ENCODE measurements at places on chromosomes 11 and 22.

GRCh38 chr11:126518071-126518971 lies 162.8 kb downstream of the ST3GAL4 start:
- DNase-seq = no peak

DNA sequence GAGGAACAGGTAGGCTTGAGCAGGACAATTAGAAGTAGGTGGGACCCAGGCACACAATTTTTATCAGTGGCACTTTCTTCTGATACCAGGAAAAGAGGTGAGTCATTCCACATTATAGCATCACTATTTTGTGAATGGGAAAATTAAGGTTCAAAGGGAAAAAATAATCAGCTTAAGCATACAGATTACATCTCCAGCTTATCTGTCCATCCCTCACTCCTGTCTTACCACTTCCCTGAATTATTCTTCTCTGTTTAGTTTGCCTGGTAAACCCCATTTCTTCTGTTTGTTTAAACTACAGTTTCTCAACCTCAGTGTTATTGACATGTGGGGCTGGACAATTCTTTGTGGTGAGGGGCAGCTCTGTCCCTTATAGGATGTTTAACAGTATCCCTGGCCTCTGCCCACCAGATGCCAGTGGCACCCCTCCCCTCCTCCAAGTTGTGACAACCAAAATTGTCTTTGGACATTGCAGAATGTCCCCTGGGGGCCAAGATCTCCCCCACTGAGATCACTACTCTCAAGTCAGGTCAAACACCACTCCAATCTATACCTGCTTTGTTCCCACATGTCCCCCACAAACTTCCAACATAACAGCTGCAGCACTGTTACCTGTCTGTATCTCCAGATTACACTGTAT lies 8.5 kb upstream of the XBP1 start:
- no peak for DNase-seq

DNA sequence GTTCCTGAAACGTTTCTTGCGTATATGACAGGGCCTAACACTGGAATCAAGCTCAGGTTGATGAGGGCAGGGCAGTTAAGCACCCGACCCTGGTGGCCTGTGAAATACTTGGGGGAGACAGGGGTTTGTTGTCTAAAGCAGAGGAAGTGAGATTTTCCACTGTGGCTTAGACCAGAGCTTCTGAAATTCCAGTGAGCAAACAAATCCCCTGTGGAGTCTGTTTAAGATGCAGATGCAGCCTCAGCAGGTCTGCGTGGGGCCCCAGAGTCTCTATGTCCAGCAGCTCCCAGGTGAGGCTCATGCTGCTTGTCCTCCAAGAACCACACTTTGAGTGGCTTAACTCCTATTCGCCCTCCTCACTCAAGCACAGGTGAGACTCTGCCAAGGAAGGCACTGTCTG lies 39.1 kb upstream of the PRAME start:
- DNase-seq = no peak

GRCh38 chr22:38974170-38974825 lies 7.8 kb upstream of the APOBEC3B start:
- DNase-seq = no peak

- no peak for DNase-seq
Measured at GRCh38 chr11:85898456-85898855, 43.3 kb downstream of the CCDC83 start.

DNA sequence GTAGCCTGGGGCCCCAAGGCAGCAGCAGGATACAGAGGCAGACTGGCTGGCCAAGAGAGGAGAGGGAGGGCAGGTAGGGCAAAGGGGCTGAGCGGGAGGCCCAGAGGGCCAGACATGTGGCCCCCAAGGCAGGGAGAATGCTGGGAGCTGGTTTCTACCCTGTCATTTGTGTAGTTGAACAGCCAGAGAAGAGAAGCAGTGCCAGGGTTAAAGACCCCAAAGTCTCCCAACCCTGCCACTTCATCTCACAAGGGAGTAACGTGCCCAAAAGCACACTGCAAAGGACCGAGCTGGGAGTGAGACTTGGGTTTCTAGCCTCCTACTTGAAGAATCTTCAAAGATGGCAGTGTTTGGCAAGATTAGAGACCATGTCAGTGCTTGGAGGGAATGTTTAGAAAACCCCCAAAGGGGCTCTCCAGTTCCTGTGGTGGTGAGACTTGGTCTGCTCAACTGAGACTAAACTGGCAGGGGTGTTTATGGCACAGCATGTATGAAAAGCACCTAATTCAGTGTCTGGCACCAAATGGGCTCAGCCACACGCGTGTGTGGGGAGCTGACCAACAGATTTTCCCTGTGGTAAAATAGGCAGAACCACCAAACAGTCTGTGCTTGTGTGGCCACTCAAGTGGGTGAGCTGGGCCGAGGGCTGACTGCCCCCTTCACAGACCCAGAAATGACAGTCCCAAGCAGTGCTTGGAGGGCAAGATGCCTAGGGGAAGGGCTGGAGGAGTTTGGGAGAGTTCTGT lies 68.2 kb upstream of the CLTCL1 start:
- DNase-seq = no peak

DNA sequence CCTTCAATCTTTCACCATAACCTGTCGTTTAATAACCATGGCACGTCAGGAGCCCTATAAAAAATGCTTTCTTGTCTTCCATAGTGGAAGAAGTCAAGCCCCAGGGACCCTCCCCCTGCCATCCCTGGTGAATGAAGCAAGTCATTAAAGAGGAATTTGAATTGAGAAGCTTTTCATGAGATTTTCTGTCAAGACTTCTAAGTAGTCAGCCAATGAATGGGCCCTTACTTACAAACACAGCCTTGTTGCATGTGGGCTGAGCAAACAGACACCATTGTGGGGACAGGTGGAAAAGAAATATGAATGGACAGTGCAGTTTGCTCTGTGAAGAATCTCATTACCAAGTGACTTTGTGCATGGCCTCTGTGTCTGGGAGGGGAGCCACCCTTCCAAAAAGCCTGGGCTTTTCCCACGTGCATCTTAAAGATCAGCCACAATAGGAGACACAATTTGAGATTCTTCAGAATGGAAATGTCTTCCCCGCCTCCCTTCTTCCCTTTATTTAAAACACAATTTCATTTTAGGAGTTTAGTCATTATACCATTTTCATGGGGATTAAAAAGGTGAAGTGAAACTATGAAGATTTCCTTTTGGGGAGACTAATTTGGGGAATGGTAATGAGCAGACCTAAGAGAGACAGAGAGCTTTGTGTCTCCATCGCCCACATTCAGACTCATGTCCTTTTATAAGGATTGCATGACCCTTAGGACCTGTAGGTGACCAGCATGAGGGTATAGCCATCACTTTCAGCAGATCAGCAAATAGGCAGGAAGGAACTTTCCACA lies 152.0 kb downstream of the LRRC4C start:
- DNase-seq = no peak

DNA sequence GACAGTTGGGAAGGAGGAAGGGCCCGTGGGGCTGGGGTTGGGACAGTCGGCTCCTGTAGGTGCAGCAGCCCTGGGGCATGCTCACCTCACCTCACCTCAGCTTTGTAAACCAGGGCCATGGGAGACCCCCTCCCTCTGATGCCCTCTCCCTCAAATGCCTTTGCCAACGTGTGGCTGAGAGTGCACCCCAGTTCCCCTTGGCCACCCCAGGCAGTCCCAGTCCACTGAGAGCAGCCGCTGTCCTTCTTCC lies 4.2 kb upstream of the NEAT1 start:
- DNase-seq = no peak

DNA sequence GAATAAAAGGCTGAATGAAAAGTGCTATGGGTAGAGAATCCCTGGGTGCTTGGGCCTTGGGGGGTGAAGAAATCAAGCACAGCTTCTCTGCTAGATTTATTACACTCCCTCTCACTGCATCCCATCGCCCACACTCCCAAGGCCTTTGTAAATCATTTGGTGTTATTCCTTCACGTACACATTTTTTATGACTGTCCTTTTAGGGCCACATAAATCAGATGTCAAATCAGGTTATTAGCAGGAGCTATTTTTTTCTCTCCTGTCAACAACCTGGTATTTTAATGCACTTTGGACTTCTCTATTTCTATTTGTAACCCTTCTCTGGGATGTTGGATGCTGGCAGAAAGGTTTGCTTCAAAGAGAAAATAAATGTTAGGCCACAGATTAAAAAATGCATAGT lies 408.8 kb downstream of the INSC start:
- DNase-seq = no peak

- DNase-seq = no peak
Measured at GRCh38 chr11:128573638-128574037, 13.7 kb downstream of the ETS1 start.

- DNase-seq = no peak
Measured at GRCh38 chr11:107669191-107669740, 42.6 kb downstream of the SLN start.

GRCh38 chr11:12390687-12391110 lies 13.3 kb downstream of the PARVA start:
- no peak for DNase-seq

DNA sequence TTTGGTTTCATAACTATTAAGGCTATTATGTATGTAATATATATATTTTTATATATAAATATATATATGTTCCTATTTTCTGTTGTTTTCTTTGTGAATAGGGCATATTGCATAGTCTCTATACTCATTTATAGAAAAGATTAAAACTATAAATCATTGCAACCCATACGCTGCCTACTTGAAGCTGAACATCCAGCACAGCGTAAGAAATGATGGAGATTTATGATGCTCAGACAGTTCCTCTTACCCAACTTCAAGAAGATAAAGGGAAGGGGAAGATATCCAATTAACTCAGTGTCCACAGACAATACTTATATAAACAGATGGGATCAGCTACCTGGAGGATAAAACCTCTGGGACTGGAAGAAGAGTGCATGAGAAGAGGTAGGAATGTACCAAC lies 791.7 kb downstream of the FAM181B start:
- DNase-seq = no peak

DNA sequence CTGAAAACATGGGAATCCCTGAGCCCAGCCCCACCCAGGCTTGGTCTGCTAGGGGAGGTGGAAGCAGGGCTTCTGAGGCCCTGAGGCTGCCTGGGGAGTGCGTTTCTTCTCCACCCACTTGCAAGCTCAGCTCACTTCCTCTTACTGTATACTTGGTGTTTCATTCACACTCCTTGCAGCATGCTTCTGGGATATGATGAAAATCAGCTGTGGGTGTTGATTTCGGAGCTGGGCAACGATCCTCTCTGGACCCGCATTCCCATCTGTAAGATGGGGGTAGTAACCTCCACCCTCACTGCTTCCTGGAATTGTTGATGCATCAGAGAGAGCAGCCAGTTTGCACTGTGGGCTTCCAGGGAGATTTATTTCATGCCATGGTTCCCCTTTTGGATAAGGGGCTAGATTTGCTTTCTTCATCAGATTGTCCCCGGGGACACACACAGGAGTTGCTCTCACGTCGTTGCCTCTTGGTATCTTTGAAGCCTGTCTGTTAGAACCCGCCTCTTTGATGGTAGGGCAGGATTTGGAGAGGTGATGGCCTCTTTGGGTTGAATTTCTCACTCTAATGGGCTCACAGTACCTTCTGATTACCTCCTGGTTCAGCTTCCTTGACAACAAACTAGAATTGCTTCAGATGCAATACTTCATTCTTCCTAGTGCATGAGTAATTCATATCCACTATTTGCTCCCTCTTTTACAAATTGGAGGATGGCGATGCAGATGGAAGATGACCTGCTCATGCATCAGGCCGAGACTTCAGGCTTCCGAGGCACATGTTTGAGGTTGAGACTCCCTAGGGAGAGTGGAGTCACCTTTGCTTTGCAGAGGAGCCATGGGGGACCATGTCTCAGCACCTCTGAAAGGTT lies 40.4 kb downstream of the BCR start:
- DNase-seq = no peak

DNA sequence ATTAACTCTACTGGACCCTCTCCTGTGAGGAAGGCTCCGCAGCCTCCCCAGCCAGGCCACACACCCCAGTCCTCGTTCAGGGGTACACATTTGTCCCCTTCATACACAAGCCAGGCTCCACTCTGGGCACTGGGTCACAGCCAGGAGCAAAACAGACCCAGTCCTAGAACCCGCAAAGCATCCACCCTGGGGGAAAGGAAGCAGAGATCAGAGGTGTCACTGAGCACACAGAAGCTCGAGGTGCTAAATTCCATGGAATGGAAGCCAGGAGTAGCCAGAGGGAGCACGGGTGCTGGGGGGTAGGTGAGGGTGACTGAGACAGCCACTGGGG lies 43.6 kb upstream of the TH start:
- DNase-seq = no peak

DNA sequence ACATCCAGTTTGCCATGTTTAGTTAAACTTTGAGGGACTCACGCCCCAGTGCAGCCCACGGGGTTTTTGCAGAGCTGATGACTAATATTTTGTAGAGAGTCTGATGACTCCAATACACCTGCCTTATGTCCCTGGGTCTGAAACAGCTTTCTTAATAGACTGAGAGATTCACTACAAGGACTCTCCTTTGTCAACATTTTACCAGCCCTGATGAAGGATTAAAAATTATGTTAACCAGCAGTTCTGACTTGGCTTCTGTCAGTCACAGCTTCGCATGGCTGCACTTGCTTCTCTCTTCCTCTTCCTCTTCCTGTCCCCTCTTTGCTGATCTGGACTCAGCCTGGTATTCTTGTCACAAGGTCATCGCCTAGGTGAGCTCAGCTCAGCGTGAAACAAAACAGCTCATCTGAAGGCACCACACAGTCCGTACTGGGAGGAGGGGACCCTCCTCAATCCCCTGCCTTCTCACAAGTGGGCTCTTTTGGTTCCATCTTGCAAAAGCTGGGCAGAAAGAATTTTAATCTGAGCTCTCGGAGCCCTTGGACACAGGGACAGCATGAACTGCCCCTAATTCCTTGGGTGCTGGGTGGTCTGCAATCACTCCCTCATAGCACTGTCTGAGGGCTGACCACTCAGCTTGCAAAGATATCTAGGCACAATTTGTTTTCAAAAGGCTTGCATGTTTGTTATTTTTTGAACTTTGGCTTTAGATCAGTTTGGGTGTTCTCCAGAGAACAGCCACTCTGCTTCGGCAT lies 38.1 kb upstream of the POU2AF1 start:
- DNase-seq = no peak

DNA sequence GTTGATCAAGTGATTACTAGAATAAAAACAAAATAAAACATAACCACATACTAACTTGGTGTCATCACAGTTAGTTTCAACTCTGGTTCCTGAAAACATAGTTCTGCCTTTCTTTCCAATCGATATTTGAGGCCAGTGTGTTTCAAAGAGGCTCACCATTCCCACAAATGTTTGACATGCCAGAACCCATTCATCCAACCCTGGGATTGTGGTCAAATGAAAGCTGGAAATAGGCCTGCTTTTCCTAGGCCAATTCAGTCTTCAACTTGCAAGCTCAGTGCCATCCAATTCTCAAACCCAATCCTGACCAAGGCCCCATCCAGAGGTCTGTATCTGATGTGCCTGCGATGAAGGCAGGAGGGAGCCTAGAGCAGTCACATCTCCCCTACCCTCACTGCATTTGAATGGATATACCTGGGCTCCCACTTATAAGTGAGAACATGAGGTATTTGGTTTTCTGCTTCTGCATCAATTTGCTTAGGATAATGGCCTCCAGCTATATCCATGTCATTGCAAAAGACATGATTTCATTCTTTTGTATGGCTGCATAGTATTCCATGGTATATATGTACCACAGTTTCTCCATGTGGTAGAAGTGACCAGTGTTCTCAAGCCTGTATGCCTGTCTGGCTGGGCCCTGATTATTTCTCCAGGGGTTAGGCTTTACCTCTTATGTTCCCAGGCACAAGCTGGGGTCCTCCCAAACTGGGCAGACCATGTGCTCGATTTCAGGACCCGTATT lies 143.2 kb downstream of the SWAP70 start:
- no peak for DNase-seq

Data from activated T-helper 1 cell treated with anti-CD3 and anti-CD28 coated beads, Interleukin-2, amount 50 U/mL, for 16 hours (primary cell).